ENCODE measurements at places on chromosomes 5 and 9.

- DNase-seq = no peak
These were observed 217.6 kb downstream of the NPR3 start for GRCh38 chr5:32928761-32929160.

GRCh38 chr5:90134892-90135291, 274.7 kb downstream of the CETN3 start:
- no peak for DNase-seq

DNA sequence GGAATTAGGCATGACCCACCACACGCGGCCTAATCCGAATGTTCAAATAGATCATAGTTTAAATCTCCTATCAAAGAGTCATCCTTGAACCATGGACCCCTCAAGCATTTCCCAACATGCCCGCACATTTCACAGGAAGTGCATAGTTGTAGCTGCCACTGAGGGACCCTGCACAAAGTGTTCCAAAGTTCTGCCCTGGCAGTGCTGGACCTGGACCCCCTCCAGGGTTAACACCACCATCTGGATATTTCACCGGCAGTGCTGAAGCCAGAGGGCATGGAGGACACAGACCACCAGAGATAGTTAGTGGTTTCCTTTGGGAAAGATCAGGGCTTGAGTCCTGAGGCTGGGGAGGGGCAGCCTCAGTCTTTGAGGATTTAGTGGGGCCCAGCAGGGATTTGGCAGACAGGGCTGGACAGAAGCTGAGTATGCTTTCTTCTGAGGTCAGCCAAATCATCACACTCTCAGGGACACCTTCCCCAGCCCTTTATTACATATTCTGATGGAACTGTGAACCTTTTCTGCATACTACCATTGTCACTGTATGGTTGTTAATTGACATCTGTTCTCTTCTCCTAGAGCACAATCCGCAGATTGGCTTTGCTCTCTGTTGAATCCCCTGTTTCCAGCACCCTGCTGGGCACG, 143.6 kb upstream of the EFNA5 start:
- no peak for DNase-seq

GRCh38 chr5:66041627-66042026, 102.5 kb upstream of the SREK1 start:
- no peak for DNase-seq

- peak; percentile 49 for DNase-seq
These were observed 28.4 kb downstream of the TIMD4 start for GRCh38 chr5:156934450-156935211.

DNA sequence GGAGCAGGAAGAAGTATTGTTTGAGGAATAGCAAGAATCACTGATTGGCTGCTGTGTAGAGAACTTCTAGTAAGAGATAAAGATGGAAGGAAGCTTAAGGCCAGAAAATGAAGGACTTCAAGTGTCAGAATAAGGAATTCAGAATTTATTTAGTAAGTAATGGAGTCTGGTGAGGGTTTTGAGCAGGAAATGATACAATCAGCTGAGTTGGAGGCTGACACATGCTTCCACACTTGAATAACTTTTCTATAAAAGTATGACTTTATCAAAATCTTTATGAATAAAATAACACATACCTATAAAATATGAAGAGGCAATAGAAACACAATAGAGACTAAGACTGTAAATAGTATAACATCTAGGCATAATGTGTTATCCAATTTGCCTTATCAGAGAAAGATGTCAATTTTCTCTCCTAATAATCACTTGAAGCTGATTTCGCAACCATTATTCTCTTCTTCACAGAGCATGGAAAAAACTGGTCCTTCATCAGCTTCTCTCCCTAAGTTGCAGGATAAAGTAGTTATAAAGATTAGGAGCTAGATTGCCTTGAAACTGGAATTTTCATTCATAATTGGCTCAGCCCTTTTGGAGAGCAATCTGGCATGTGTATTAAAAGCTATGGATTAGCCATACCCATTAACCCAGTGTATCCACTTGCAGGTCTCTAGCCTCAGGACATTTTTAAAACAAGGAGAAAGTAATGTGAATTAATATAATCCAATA, 143.4 kb downstream of the ZNF608 start:
- DNase-seq = no peak

DNA sequence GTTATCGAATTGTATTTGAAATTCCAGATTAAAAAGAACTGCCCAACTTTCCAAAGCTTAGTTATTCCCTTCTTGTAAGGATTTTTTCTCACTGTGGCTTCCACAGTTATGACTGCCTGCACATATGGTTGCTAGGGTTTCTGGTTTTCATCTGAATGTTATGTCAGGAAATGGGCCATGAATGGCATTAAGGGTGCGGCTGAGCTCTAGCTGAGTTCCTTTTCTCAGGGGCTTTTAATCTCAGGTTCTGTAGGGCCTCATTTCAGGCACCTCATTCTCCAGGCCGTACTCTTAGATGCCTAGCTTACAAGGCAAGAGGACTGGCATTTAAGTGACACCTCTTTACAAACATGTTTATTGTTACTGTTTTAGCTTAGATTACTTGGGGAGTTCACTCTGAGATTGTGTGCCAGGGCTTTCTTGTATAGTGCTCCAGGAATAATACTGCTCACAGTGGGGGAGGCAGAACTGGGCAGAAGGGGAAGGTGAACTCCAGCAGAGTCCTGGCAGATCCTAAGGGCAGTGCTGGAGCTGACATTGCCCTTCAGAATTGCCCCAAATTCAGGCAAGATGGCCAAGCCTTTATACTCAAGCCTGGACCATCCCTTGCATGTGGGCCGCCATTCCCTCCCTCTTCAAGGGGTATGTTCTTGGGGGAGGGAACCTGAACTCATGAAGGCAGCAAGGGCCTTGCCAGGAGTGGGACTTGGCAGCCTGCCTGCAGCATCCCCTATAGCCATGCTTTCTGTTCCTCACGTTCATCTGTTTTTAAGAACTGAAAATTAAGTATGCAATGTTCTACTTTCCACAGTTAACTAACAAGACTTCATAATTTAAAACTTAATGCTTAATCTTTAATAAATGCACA, 111.5 kb downstream of the KDM4C start:
- no peak for DNase-seq

- DNase-seq = no peak
These were observed 893 bp upstream of the ABLIM3 start for GRCh38 chr5:149140197-149141002.

DNA sequence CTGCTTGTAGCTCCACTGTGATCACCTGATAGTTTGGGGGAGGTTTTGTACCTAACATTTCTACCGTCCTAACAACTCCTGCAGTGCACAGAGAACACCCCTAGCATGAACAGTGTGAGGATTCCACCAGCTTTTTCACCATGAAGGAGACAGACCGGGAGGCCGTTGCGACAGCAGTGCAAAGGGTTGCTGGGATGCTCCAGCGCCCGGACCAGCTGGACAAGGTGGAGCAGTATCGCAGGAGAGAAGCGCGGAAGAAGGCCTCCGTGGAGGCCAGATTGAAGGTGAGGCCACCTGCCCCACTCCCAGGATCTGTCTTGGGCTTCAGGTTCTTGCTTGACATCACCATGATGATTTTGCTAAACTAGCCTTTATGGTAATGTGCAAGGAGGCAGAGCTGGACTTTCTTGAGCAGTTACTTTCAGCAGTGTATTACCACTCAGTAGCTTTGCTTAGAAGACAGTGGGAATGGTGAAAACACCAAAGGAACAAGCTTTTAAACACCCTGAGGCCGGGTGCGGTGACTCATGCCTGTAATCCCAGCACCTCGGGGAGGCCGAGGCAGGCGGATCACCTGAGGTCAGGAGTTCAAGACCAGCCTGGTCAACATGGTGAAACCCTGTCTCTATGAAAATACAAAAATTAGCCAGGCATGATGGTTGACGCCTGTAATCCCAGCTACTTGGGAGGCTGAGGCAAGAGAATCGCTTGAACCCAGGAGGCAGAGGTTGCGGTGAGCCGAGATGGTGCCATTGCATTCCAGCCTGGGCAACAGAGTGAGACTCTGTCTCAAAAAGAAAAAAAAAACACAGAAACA, 3.3 kb downstream of the EXOC3 start:
- DNase-seq = no peak
